ENCODE measurements at places on chromosomes 3 and 15.
A peak's percentile ranks its signal among the peaks of the same experiment; 100 is the strongest.

DNA sequence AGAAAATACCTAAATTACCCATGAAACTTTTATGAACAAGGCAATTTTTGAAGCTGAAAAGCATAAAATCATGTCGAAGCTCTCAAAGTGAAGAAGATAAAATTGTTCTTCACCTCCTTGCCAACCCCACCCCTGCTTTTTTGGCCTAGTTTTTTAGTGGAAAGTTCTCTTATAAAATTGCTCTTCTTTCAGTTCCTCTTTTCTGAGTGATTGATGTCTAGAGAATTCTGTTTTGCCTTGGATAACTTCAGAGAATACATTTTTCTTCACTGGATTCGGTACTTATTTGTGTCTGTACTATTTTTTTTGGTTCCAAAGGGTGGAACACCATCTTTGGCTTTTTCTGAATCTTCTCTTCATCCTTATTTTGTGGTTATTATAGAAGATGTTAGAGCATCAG is 25.0 kb upstream of the PYDC2 start:
- DNase-seq = no peak

GRCh38 chr3:134294302-134295280 is 43.9 kb upstream of the RYK start:
- no peak for DNase-seq

DNA sequence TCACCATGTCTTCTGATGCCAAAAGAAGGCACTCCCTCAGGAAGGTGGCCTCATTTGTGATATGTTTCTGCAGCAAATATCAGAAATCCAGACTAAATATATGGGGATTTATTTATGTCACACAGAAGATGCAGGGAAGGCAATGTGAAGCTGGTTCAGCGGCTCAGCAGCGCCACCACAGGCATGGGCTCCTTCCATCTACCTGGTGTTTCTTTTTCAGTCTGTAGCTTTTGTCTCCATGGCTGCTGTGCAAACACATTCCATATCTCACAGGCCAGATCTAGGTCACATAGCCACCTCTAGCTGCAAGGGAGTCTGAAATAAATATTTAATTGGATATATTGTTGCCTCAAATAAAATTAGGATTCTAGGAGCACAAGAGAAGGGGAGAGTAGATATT is 502.1 kb upstream of the IL12A start:
- DNase-seq = no peak

DNA sequence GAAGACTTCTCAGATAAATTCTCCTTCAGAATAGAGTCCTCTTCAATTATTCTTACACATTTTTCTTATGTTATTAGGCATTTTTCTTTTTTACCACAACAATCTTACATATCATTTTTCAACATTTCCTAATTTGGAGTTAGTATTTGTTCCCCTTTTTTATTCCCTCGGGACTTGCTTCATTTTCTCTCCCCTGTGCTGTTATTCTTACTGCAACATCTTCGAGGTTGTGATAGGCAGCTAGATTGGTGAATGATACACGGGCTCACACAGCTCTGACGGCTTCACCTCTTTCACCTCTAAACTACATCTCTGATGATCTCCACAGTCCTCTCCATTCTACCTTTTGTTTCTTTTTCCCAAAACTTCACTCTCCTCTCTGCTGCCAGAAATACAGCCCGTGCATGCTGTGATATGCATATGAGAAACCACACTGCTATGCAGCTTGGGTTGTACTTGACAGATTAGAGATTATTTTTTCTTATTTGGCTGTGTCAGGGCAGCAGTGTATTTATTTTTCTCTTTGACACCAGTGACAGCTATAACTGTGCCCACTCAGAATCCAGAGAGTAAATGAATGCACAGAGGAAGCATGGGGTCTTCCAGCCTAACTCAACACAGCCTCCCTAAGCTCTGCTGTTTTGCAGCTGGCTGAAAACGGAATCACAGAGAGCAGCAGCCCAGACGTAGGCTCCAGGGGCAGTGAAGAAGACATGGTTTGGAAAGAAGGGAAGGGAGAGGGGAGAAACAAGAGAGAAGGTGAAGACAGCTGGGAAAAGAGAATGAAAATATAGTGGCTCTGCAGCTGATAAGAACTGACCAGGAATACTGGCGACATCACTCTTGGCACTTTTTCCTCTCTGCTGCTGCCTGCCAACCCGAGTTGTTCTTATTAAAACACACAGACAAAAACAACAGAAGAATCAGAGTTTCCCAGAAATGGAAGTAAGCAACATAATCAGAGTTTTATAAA is 61.8 kb downstream of the SLC9A9 start:
- peak; percentile 33 for DNase-seq

DNA sequence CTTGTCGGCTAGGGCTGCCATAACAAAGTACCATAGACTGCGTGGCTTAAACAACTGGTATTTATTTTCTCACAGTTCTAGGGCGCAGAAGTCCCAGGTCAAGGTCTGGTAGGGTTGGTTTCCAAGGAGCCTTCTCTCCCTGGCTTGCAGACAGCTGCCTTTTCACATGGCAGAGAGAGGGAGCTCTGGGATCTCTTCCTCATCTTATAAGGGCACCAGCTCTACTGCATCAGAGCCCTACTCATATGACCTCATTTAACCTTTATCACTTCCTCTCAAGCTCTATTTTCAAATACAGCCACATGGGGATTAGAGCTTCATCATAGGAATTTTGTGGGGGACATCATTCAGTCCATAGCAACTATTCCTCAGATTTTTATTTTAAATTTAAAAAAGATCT is 17.6 kb upstream of the PAQR9 start:
- DNase-seq = no peak

- DNase-seq = no peak
Observed at GRCh38 chr3:197432384-197433127, 123.2 kb downstream of the BDH1 start.

GRCh38 chr15:89187986-89188514 is 33.3 kb downstream of the RLBP1 start:
- no peak for DNase-seq

GRCh38 chr3:76827701-76828226 is 212.1 kb upstream of the ROBO2 start:
- DNase-seq = no peak

GRCh38 chr15:29311696-29312095 is 42.1 kb upstream of the NSMCE3 start:
- no peak for DNase-seq

DNA sequence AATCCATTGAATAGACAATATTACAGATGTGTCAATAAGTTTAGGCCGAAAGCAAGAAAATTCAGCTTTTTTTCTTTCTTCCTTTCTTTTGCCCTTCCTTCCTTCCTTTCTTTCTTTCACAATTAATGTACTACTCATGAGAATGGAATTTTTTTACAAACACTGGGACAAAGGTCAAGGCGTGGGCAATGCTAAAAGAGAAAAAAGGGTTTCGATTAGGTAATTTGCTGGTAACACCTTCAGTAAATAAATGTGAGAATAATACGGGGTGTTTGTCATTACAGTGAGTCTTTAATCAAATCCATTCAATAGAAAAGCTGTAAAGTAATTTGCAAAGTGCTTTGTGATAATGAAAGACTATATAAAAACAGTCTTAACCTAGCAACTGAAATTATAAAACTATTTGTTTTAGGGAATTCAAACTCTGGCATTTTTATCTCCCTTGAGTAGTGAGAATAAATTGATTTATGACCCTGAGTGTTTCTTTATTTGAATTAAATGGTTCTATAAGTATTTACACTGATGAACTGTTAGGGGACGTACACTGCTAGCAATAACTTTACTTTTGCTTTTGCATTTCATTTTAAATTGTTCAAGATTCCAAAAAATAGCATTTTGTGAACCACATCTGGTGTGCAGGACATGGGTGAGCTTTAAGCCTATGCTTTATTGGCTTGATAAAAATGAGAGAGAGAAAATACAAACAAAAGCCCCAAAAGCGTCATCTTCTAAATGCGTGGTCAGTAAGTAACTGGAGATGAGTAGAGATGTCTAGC is 104.2 kb upstream of the THRB start:
- DNase-seq = no peak

DNA sequence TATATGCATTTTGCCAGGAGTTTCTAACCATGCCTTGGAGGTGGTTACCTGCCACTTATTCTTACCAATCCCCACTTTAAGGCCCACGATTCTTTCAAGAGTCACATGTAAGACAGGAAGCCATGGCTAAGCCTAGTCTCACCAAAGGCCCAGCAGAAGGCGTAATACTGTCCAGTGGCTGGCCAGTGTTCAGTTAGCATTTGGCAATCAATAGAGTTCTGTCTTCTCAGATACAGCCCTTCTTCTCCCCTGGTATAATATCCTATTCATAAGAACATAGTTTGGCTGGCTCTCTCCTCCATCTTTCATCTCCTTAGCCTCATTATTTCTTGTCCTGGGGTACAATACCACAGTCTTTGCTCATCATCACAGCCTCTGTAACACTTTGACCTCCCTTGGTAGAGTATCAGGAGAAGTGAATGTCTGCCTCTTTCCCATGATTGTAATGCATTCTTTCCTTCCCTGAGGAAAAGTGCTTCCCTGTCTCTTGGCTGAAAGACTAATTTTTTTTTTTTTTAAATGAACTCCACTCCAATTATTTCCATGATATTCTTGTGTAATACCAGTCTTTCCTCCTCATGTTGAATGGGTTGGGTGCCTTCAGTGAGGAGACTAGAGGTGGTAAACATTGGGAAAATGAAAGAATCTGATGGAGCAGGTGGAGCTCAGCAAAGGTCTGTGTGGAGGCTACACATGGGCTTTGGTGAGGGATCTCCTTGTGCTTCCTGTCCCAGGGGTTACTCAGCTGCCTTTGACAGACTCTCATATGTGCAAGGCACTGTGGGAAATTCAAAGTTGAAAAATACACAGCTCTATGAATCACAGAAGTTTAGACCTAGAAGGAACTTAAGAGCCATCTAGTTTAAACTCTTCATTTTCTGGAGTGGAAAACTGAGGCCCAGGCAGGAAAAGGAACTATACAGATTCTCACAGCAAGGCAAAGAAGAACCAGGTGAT is 218.2 kb downstream of the P3H2 start:
- no peak for DNase-seq

DNA sequence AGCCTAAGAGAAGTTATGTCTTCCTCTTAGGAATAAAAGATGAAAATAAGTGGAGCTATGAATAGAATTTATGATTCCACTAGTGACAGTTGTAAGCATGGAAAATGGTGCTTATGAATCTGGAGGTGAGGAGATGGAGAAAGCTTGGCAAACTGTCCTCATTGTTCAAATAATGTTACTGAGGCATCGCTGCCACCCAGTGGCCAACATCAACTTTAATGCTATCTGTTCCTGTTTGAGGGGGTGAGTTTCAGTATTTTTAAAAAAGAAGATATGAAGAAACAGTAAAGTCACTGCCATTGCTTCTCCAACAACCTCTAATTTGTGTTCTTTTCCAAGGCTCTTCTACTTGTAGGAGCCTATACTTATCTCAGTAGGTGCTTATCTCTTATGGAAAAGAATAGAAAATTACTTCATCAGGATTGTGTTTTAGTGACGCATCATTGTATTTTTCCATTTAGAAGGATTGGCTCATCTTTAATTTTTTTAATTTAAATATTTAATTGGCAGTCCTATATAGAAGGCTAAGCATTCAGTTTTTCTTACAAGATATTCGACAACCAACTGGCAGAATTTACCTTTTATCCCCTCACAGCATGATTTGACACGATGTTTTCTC is 260.4 kb upstream of the P2RY1 start:
- peak; percentile 47 for DNase-seq
